Heart left ventricle (tissue), 16 donors: ENCODE measurements at places on chromosomes 6 and 20. TPM values are rescaled to one million over a fixed set of nuclear protein-coding genes. Genes with fewer than 3 reads are reported as not detected.

DNA sequence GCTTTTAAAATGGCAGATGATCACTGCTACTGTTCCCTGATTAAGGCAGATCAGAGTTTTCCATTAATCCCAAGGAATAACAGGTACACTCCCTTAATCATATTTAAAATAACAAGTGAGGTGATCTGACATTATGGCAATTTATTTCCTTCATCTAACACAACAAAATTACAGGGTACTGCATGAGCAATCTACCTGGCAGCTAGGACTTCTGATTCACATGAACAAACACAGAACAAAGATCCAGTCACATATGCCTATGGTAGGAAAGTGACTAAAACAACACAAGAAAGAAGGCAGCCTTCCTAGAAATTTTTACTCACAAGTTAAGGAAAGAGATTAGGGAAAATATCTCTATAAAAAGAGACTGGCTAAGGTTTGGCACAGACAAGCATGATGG, 33.2 kb downstream of the MAP7 start:
- DNase-seq: no peak

GRCh38 chr6:9086331-9086730, 651.0 kb upstream of the SLC35B3 start:
- no peak for DNase-seq

- DNase-seq: no peak
Observed at GRCh38 chr6:122788663-122789181, 336 bp upstream of the SMPDL3A start.

DNA sequence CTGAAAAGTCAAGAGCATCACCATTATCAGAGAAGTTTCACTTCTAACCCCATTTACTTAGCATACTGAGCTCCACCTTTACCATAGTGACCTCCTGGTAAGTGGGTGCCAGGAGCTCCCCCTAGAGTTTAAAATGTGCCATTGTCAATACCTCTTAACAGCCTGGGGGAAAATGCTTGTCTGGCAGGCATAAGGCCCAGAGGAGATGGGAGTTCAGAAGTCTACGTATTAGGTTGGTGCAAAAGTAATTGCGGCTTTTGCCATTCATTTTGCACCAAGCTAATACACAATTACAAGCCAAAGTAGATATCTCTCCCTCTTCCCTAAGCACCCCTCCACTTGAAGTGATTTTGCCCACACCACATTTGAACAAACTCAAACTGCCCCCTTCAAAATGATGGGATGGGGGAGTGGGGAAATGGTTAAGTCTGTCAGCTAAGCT, 919.0 kb downstream of the KIF16B start:
- no peak for DNase-seq

Gene TFAP2C
- 0.31 TPM for total RNA-seq

DNA sequence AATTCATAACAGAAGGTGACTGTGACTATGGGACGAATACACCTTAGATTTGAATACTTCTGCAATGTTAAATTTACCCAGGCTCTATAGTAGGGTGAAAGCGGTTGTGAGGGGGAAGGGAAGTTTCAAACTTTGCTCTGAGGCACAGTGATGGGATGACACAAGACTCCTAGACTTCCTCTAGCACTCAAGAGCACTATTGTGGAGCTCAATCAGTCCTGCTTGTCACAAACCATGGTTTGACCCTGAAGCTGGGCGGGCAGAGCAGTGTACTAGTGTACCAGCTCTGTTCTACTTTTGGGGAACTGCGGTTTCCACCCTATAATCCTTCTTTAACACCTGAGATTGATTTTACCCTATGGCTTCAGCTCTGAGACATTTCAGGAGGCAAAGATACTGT, 17.1 kb downstream of the TRIM27 start:
- no peak for DNase-seq

- no peak for DNase-seq
Observed at GRCh38 chr6:63637865-63638445, 2.4 kb downstream of the PHF3 start.
